ENCODE measurements at places on chromosomes 6 and 20.

DNA sequence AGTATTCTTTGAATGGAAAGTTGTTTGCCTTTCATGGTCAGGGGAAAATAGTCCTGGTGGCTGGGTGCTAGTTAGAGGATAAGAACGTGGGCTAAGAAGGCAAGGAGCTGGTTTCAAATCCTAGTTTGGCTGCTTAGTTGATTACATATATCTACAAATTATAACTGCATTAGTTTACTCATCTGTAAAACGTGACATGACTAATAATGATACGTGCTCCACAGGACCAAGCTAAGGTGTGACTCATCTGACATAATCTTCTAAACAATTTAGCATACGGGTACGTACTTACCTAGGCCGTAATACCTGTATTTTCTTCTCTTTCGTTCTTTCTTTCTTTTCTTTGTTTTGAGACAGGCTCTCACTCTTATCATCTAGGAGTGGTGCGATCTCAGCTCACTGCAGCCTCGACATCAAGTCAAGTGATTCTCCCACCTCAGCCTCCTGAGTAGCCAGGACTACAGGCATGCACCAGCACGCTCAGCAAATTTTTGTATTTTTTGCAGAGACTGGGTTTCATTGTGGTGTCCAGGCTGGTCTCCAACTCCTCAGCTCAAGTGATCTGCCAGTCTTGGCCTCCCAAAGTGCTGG is 1274.2 kb upstream of the GJE1 start:
- DNase-seq: no peak

DNA sequence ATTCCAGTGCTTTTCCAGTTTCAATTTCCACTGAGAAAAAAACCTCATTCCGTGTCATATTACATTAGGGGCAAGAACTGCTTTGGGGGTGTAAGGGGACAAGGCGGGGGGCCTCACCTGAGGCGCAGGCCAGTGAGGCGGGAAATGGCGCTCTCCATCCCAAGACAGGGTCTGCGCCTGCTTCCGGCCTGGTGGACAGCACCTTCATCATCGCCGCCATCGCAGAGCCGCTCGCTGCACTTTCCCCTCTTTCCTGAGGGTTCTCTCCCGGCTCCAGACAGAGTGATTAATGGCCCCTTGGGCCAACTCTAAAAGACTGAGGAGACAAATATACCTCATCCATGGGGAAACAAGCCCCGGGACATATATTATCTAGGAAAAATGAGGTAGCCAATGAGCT is 270.0 kb upstream of the SOX4 start:
- DNase-seq: no peak

DNA sequence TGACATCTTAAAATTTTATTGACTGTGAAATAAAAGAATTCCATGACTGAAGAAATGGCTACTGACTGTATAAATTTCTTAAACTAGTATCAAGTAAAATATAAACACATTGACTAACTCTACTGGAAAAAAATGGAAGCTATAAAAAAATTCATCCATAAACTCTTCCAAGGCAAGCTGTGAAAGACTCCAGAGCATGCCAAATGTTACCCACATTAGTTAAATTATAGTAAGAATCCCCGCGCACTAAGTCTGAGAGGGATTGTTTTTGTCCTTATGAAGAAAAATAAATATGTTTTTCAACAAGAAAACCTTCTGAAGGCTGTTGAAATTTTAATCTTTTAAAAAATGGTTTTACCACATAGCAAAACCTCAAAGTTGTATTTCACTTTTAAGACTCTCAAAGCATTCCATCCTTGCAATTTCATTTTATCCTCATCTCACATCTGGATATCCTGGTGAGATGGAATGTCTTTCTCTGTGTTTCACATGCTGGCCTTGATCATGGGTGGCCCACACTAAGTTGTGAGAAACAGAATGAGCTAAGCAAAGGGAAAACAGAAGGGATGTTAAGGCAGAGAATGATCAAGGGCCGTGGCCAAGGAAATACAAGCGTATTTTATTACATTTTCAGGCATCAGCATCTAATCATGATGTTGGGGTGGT is 732.5 kb downstream of the KIF16B start:
- DNase-seq: no peak

GRCh38 chr6:24489470-24489869 is at the start of gene GPLD1:
Gene GPLD1, minus strand, starts transcription at chr6:24489578. Its CDS starts 67 bp downstream, at chr6:24489511.
- DNase-seq: no peak

GRCh38 chr20:45229264-45230056 is 8.3 kb downstream of the SEMG2 start:
- DNase-seq: peak; percentile 8

Measured in CD4-positive, alpha-beta T cell treated with Interleukin-1 beta for 1 hour (primary cell).